ENCODE measurements at places on chromosomes 12 and 14.
A peak's percentile ranks its signal among the peaks of the same experiment; 100 is the strongest.

GRCh38 chr14:79325071-79325470 is 886.2 kb downstream of the DIO2 start:
- DNase-seq = no peak

GRCh38 chr12:3931776-3932175 is 58.6 kb upstream of the PARP11 start:
- no peak for DNase-seq

DNA sequence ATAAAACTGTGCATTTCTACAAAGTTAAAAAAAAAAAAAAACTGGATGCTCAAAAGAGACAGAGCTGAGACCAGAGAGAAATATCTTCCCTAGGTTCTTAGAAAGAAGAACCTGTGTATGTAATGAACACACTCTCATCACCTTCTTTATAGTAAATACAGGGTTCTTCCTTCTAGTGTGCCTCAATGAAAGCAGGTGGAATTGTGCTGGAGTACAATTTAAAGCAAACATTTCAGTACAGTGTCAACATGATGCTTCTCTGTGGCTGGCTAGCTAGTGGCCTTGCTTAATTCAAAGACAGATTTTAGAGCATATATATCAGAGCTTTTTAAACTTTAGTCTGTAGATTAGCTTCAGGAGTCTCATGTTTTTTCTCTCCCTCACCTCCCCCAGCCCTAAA is 249.8 kb upstream of the ARHGAP5 start:
- no peak for DNase-seq

- DNase-seq = peak; percentile 70
These were observed 6.4 kb downstream of the ERG28 start for GRCh38 chr14:75654127-75654732.

DNA sequence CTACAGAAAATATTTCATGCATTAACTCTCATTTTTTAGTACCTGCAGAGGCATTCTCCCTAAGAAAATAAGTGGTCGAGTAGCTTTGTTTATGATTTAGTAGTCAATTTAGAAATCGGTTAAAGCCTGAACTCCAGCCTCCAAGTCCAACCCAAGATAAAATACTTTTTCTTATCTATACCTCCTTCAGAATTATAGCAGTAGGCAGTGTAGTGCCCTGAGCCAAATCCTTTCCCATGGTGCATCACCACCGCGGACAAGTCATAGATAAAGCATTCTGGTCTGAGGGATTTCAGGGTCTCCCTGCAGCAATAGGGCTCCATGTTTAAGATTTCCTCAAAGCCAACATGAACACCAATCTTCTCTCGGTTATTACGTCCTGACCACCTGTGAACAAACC is 30.5 kb downstream of the USP44 start:
- no peak for DNase-seq

GRCh38 chr12:7601406-7601805 is 64.3 kb downstream of the APOBEC1 start:
- DNase-seq = no peak

GRCh38 chr12:45354399-45354798 is 138.5 kb downstream of the ANO6 start:
- DNase-seq = no peak

- no peak for DNase-seq
These were observed 30.5 kb upstream of the CSRP2 start for GRCh38 chr12:76909290-76909689.

DNA sequence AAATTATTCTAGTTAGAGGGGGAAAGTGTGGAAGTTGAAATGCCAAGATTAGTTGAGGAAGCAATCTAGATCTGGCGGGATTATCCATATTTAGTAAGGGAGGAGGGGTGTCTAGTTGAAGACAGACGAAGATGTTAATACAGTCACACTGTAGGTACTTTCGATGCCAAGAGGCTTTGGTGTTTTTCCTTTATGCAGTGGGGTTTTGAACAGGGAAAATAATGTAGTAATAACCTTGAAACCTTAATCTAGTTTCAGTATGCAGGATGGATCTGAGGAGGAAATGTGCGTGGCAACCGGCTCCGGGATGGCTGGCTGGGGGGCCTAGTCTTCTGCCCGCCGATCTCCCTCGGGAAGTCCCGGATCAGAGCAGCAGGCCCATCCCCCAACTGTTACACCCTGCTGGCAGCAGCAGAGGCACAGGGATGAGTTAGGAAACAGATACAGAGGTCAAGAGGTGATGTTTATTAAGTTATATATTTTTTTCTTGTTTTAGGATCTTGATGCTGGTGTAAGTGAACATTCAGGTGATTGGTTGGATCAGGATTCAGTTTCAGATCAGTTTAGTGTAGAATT is 27.4 kb downstream of the MDM2 start:
- DNase-seq = no peak

GRCh38 chr12:81757731-81758365 is 1.3 kb downstream of the PPFIA2 start:
- no peak for DNase-seq

DNA sequence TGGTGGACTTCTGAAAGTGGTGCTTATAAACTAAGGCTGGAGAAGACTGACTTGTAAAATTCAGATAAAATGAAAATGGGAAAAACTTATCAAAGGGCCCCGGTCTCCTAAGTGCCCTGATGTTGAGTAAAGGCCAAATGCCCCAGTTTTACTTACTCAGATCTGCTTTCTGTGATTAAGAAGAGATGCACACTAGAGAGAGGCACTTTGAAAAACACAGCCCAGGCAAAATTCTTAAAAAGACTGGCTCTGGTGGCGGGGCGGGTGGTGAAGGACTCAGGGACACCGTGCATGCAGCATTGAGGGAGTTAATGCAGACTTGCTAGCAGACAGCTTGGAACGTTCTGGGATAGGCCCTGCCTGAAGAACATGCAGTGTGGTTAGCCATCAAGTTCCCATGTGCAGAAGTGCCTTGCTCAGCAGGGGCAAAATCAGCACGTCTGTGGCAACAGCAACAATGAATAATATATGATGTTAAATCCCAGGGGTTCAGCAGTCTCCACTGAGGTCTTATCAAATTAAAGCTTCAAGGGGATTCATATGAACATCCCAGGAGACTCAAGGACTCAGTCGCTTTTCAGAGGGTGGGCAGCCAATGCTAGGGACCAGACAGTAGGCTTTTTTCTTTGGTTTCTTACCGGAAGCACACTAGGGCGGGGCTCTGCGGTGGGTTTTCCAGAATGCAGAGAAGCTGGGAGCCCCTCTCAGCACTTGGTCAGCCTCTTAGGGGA is 105.0 kb downstream of the DAD1 start:
- DNase-seq = peak; percentile 18

DNA sequence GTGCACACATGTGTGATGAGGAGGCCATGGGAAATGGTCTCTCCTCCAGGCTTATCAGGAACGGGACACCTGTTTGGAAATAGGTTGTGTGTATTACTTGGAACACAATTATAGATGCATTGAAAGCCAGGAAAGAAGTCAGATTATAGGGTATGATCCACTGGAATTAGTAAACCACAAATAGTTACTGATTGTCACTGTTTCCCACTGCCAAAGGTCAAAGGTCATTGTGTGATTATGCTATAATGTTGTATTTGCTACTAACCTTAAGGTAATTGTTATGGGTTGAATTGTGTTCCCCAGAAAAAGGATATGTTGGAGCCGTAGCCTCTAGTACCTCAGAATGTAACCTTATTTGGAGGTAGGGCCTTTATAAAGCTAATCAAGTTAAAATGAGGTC is 129.9 kb upstream of the FBXO33 start:
- DNase-seq = no peak

GRCh38 chr12:64120568-64120967 is 101.5 kb downstream of the KICS2 start:
- no peak for DNase-seq

- no peak for DNase-seq
These were observed 240 bp downstream of the BTG1 start for GRCh38 chr12:92145481-92145730.

DNA sequence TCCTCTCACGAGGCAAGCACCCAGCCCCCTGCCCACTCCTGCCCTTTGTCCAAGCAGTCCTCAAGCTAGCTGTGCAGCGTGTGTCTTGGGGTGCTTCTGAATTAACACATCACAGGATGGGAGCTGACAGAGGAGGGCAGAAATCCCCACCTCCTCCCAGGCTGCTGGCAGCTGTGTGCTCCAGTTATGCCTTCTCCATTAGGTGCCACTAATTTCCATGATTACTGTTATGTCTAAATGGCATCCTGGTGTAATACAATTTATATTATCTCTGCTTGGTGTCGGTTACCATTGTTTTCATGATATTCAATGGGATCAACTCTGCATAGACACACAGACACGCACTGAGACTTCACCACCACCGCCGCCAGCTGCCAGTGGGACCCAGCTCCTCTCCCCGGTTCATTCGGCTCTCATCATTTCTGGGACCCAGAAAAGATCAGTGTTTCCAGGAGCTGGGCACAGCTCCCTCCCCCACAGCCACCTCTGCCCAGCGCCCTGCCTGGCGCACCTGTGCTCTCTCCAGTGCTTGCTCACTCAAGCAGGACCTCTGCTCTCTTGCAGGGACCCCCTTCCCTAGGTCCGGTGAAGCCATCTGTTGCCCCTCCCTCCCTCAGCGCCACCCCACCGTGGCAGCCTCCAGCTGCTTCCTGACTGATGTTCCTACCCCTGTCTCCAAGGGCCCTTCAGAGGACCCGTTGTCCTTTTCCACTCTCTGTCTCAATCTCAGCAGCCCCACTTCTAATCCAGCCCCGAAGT is 167.5 kb upstream of the FKBP4 start:
- no peak for DNase-seq

DNA sequence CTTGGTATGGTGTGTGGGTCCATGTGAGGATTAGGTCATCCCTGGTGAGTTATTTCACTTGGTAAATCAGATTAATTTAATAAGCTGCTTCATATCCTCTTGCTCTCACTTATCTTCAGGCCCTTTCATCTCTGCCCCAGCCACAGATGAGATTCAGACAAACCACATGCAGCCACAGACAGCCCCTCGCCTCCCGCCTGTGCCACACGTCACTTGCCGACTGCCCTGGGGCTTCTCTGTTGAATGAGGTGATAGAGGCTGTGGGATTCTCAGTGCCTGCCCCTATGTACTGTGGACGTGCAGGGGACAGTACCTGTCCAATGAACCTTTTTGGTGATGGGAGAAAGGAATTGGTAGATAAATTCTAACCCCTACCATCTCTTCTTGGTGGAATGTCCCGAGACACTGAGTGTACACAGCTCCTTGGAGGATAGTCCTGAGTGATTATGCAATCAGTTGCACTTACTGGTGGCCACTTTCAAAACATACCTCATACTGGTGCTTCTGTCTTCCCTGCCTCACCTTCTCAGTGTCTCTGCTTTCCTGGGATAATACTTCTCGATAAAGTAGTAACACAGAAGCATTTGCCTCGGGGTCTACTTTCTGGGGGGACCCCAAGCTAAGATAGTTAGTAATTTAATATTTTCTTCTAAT is 248.7 kb downstream of the TTC6 start:
- DNase-seq = no peak

GRCh38 chr14:81676879-81677278 is 143.2 kb upstream of the SEL1L start:
- no peak for DNase-seq

- DNase-seq = peak; percentile 85
These were observed 67.7 kb upstream of the DCN start for GRCh38 chr12:91250273-91250665.

GRCh38 chr12:117166107-117166506 is 24.2 kb downstream of the FBXO21 start:
- no peak for DNase-seq

DNA sequence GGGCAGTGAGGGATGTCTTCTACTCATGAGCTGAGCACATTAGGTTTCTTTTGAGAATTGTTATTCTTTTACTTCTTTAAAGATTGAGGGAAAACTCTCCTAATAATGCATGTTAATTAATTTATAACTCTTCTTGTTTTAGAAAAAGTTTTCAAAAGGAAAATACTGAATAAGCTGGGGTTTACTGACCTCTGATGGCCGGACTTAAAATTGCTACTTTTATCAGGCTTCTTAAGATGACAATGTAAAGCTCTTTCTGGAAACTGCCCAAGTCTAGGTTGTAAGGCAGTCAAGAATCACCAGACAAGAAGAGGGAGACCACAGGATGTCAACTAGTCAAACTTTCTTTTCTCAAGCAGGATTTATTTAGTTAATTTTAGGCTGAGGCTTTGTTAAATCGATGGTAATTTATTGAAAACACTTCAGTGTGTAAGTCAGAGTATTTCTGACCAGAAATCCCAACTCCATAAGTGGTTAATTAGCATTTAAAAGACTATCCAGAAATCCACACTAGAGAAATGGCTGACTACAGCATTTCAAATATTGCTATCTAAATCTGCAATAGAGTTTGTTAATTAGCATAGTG is 82.1 kb downstream of the AVPR1A start:
- peak; percentile 72 for DNase-seq

- DNase-seq = peak; percentile 92
These were observed 1.7 kb upstream of the FLRT2 start for GRCh38 chr14:85528080-85528896.

GRCh38 chr12:42982828-42983227 is 393.3 kb upstream of the PRICKLE1 start:
- no peak for DNase-seq

DNA sequence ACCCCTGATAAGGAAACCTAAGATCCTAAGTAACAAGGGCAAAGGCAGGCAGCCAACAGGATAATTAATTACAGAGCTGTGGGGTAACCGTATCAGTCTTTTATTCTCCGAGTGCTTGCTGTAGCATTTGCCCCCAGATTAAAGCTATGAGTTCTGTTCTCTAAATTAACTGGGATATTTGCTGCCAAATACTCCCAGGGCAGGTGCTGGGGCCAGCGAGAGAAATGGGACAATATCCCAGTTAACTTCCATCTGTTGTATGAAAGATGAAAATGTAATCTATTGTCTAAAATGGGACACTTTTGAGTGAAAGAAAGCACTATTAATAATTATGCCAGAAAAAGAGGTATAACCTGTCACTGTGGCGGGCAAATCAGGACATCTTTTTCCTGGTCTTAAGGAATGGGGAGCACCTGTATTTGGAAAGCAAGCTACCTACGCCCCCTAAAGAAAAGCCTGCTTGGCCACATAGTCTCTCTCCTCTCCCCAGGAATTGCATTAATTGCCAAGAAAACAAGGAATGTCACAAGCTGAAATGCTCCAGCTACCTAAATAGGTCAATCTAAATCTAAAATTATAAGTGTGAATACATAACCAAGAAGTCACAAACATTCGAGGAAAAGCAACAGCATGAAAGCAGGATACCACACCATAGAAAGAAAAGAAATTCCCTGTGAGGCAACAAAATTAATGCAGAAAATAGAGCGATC is 26.7 kb upstream of the CFAP54 start:
- DNase-seq = no peak

DNA sequence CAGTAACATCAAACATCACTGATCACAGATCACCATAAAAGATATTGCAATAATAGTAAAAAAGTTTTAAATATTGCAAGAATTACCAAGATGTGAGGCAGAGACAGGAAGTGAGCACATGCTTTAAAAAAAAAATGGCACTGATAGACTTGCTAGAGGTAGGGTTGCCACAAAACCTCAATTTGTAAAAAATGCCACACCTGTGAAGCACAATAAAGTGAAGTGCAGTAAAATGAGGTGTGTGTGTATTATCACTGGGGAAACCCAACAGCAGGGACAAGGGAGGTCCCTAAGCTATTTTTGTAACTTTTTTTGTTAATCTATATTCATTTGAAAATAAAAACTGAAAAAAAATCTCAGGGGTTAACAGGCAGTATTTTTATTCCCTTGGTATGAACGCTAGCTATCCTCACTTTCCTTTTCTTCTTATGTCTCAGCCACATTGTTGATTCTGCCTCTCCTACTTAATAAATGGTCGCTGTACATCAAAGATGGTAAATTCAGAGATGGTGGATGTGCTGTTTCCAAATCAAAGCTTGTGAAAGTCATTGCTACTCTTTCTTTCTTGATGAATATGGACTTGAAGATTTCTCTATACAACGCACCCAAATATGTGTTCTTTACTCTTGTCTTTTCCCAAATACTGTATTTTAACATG is 14.0 kb upstream of the KLRD1 start:
- DNase-seq = no peak

- DNase-seq = peak; percentile 22
These were observed 51.6 kb upstream of the SRP54 start for GRCh38 chr14:34931206-34931605.
